NCI-H1436 (cell line): ENCODE measurements at places on chromosomes 2 and 18.

- no peak for DNase-seq
Measured at GRCh38 chr2:112644155-112644932, 1.4 kb upstream of the SLC20A1 start.

GRCh38 chr18:49019446-49020045, 68.8 kb upstream of the SMAD7 start:
- DNase-seq: no peak

- no peak for DNase-seq
Measured at GRCh38 chr2:136014411-136014810, 29.0 kb upstream of the DARS1 start.

- no peak for DNase-seq
Measured at GRCh38 chr2:59947917-59948541, 605.4 kb downstream of the BCL11A start.

- DNase-seq: no peak
Measured at GRCh38 chr18:24628326-24628725, 167.9 kb downstream of the HRH4 start.

GRCh38 chr2:113875135-113875534, 14.8 kb upstream of the ACTR3 start:
- DNase-seq: no peak

DNA sequence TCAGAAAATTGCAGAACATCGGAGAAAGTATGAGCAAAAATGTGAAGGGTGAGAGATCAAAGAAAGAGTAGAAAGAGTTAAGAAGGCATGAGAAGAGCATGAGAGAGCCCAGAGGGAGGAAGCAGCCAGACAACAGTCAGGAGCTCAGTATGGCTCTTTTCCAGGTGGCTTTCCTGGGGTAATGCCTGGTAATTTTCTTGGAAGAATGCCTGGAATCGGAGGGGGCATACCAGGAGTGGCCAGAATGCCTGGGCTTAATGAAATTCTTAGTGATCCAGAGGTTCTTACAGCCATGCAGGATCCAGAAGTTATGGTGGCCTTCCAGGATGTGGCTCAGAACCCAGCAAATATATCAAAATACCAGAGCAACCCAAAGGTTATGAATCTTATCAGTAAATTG, 271.8 kb upstream of the TFPI start:
- DNase-seq: no peak
